Uterus (tissue), 4 donors: ENCODE measurements at places on chromosomes 16 and 17. TPM values are rescaled to one million over a fixed set of nuclear protein-coding genes. Genes with fewer than 3 reads are reported as not detected.

Gene CCR7
- not detected for total RNA-seq

Gene ABCA3
- total RNA-seq, result 18.7 TPM

DNA sequence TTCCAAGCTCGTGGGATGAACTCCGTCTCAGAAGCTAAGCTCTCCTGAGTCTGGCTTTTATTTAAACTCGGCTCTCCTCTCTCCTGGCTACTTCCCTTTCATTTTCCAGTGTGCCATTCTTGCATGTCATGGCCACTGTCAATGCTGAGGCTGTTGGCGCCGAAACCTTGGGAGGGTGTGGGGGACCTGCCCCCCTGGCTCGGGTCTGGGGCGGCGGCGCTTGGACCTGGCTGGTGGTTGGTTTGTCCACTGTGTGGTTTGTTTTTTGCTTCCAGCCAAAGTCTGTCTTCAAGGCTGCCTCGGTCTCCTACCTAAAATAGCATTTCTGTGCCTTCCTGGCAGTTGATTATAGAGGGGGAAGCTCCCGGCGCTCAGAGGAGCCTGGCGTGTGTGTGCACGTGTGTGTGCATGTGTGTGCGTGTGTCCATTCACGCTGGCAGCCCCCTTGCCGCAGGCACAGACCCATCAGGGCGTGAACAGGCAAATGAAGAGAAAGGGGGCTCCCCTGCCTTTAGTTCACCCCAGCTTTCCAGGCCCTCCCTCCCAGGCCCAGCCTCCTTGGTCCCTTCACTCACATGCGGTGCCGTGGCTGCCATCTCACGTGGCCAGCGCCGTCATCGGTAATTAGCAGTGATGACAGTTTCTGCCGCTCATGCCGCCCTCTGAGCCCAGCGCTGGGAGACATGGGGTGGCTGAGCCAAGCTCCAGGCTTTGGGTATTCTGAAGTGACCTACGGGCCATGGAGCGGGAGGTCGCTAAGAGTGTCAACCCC lies 179.9 kb downstream of the SEC14L1 start:
- H3K4me3 ChIP-seq, result peak overlapping the region; percentile 40
- peak; percentile 66 for DNase-seq
- H3K36me3 ChIP-seq, result no peaks in the 10 kb centered on the region
- peak overlapping the region; percentile 98 for H3K27ac ChIP-seq

- H3K4me3 ChIP-seq, result no peak overlapping the region
- H3K36me3 ChIP-seq, result no peaks in the 10 kb centered on the region
- H3K4me1 ChIP-seq, result no peaks in the 10 kb centered on the region
- H3K27me3 ChIP-seq, result no peaks in the 10 kb centered on the region
- H3K27ac ChIP-seq, result peak overlapping the region; percentile 4
- no peak for DNase-seq
These were observed 103.9 kb downstream of the GNAO1 start for GRCh38 chr16:56295059-56295665.

Gene ITGAE
- 6.4 TPM for total RNA-seq

Gene LRRC37A
- total RNA-seq, result not detected

Gene CPHXL2
- not detected for total RNA-seq

Gene C1QTNF8
- not detected for total RNA-seq

DNA sequence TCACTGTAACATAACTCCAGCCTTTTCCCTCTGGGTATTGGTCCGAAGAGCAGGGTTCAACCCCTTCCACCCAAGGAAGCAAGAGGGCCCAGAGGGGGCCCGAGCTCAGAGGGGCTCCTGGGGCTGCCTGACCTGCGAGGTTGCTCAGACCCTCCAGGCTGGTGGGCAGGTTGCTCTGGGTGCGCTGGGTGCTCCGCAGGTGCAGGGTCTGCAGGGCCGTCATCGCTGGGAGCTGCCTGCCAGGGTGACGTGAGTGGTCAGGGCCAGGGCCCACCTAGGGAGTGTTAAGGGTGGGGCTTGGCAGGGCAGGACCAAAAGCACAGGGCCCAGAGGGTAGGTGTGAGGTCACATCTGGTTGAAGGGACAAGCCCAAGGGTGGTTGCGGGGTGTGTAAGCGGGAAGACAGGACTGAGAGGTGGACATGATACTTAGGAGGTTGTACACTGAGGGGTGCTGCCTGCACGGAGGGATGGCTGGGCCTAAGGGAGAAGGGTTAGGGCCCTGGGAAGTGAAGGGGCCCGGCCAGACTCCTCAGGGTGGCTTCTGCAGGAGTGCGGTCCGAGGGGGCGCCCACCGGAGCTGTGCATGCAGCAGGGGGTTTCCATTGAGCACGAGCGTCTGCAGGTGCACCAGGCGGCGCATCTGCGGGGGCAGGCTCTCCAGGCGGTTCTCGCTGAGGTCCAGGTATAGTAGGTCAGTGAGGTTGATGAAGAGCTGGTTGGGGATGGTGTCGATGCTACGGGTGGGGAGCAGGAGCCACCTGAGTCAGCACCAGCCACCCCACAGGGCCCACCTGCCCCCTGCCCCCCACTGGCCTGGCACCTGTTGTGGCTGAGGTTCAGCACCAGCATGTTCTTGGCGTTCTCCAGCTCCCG lies 4.4 kb downstream of the FLII start:
- no peak overlapping the region for H3K4me3 ChIP-seq
- no peak overlapping the region for H3K27ac ChIP-seq
- no peaks in the 10 kb centered on the region for H3K4me1 ChIP-seq
- DNase-seq, result no peak
- H3K36me3 ChIP-seq, result no peaks in the 10 kb centered on the region
- no peaks in the 10 kb centered on the region for H3K27me3 ChIP-seq

- no peak overlapping the region for H3K27ac ChIP-seq
- no peak overlapping the region for H3K4me3 ChIP-seq
- H3K36me3 ChIP-seq, result no peaks in the 10 kb centered on the region
- no peaks in the 10 kb centered on the region for H3K27me3 ChIP-seq
These were observed 53.1 kb upstream of the BCO1 start for GRCh38 chr16:81185416-81185815.

DNA sequence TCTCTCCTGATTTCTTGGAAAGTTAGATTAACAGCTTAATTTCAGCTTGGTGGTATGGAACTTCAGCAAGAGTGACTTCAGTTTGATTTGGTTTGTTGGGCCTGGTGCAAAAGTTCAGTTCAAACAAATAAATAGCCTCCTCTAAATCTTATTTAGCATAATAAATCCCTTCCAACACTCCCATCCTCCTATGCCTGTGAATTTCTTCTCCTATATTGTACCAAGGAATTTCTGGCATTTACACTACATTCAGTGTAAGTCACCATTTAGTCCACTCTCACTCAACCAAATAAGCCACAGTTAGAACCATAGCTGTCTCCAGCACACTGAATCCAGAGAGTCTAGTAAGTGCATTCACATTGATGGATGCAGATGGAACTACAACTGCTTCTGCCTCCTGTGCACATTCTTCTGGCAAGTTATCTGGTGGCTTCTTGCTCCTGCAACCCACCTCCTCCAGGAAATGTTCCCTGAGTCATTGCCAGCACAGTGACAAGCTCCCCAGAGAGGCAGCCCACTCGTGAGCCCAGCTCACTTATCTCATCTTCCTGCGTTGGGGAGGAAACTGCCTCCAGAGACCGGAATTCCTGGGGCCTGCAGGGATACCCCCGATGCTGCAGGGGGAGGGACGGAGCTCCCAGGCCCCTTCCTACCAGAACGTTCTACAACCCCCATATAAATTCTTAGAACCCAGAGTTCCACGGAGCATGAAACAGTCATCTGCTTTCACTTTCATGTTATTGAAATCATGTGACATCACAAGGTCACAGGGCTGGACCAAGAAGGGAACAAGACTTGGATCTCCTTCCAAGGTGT lies 318.3 kb downstream of the PHKB start:
- no peaks in the 10 kb centered on the region for H3K36me3 ChIP-seq
- no peak overlapping the region for H3K27ac ChIP-seq
- no peak for DNase-seq

Gene CA7
- total RNA-seq, result not detected

Gene NPTX1
- total RNA-seq, result 2.1 TPM

DNA sequence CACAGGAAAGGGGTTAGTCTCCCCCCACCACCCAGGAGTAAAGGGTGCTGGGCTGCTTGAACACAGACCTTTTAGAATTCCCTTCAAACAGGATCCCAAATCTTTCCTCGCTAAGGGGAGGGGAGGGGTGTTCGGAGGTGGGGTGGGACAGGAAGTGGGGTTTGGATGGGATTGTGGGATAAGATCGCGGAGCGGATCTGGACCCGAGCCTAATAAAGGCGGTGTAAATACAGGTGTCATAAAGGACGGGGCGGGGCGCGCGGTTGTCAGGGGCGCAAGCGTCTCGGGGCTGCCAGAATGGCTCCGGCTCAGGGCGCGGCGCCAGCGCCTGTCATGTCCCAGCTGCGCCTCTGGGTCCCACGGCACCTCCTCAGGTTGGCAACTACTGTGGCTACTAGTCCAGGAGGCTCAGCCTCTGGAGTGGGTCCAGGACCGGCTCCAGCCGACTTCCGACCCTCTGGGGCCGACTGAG lies 59.8 kb upstream of the FBXO47 start:
- DNase-seq, result peak; percentile 65
- H3K36me3 ChIP-seq, result no peaks in the 10 kb centered on the region
- H3K27ac ChIP-seq, result peak overlapping the region; percentile 23
- no peaks in the 10 kb centered on the region for H3K4me1 ChIP-seq
- H3K27me3 ChIP-seq, result peaks cover 5% of the 10 kb centered on the region

Gene KCNH6
- total RNA-seq, result not detected

Gene KRT40
- 0.21 TPM for total RNA-seq

GRCh38 chr17:48596735-48597527 lies 3.4 kb upstream of the HOXB5 start:
- peaks cover 7% of the 10 kb centered on the region for H3K4me1 ChIP-seq
- H3K27ac ChIP-seq, result peak overlapping the region; percentile 44
- no peaks in the 10 kb centered on the region for H3K36me3 ChIP-seq
- no peak overlapping the region for H3K4me3 ChIP-seq
- DNase-seq, result no peak

- H3K4me1 ChIP-seq, result peaks cover 8% of the 10 kb centered on the region
- H3K4me3 ChIP-seq, result no peak overlapping the region
- H3K27ac ChIP-seq, result no peak overlapping the region
These were observed 22.1 kb downstream of the TMEM94 start for GRCh38 chr17:75478508-75478907.

Gene STX1B
- total RNA-seq, result 2.6 TPM

DNA sequence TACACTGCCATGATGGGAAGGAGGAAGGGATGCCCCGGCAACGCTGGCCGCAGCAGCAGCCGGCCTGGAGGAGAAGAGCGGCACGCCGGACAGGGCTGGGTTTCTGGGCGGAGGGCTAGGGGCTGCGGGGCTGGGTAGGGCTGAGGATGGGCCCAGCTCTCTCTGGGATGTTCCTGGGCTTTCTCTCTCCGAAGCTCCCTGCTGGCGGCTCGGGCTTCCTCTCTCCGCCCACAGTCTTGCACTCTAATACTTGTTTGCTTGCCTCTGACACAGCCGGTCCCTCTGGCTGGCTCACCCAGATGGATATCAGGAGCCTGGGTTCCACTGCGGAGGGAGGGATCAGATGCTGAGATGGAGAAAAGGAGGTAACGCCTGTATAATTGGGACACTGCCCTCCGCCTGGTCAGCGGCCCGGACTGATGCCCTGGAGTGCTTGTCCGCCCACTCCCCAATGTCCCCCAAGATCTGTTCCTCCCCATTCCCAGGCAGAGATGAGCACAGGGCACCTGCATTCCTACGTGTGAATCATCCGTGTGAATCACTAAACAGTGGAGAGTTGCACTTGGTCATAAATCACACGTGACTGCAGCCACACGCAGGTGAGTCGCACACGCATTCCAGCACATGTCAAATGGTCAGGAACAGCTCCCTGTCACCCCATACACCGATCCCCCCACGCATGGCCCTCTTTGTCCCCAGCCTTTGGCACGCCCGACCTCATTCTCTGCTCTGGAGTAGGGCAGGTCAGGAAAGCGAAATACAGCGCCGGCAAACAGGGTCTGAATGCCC lies at the start of gene ALOXE3:
Gene ALOXE3, minus strand, starts transcription at position 535 of the 789 bp plus-strand sequence. Its CDS starts 524 bp downstream, at position 11.
- peak within 1 kb of the TSS; percentile 85 for H3K27ac ChIP-seq
- H3K4me3 ChIP-seq, result peak within 1 kb of the TSS; percentile 62
- H3K36me3 ChIP-seq, result no peaks in the 10 kb centered on the region
- no peaks in the 10 kb centered on the region for H3K4me1 ChIP-seq
- peaks cover 1% of the 10 kb centered on the region for H3K27me3 ChIP-seq

DNA sequence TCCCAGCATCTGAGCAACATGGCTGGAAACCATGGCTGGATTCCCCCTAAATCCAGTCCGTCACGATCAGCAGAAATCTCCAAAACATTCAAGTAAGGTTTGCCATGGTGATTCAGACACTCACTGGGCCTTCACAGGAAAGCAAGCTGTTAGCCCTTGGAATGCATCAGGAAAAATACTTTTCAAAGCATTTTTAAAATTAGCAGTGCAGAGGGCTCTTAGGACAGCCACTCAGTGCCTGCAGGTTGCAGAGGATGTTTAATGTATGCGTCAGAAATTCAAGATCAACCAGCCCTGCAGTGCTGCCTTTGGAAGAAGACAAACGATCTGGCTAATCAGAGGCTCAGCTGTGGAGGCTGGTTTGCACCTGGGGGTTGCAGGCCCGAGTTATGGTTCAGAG lies 50.3 kb downstream of the FOXL1 start:
- H3K27me3 ChIP-seq, result no peaks in the 10 kb centered on the region
- H3K4me1 ChIP-seq, result no peaks in the 10 kb centered on the region
- no peak overlapping the region for H3K27ac ChIP-seq
- no peaks in the 10 kb centered on the region for H3K36me3 ChIP-seq
- DNase-seq, result no peak

GRCh38 chr16:25108054-25108453 lies 3.5 kb upstream of the LCMT1 start:
- no peak overlapping the region for H3K4me3 ChIP-seq
- H3K36me3 ChIP-seq, result no peaks in the 10 kb centered on the region
- DNase-seq, result no peak
- H3K27ac ChIP-seq, result no peak overlapping the region
- no peaks in the 10 kb centered on the region for H3K27me3 ChIP-seq
- no peaks in the 10 kb centered on the region for H3K4me1 ChIP-seq

DNA sequence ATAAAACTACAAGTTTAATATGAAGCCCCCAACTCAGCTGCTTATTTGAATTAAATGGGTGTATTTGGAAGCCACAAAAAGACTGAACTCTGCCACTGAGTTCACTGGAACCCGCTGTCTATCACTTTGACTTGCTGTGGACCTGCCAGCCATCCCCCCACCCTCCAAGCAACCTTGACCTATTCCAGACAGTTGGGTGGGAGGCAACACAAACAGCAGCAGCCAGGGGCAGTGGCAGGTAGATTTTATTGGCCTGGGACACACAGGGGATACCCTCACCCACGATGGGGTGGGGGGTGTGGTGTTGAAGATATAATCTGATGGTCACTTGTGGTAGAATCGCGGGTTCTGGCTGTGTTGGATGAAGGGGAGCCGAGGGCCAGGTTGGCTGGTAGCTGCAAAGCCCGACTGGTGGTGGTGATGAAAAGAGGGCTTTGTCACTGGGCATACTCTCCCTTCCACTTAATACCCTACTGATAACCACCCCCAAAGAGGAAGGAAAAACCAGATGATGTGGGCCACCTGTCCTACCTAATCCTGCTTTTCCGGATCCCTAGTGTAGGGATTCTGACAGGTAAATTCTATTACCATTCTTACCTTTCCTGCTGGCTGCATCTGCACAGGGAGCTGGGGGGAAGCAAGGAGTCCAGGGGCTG lies 2.6 kb downstream of the GPS2 start:
- H3K36me3 ChIP-seq, result no peaks in the 10 kb centered on the region
- no peak overlapping the region for H3K4me3 ChIP-seq
- DNase-seq, result no peak
- H3K27me3 ChIP-seq, result no peaks in the 10 kb centered on the region
- H3K4me1 ChIP-seq, result peaks cover 10% of the 10 kb centered on the region
